CD4-positive, CD25-positive, alpha-beta regulatory T cell (primary cell): ENCODE measurements at places on chromosomes 7 and 10.

- no peak for DNase-seq
Observed at GRCh38 chr7:27346531-27347275, 104.1 kb downstream of the EVX1 start.

DNA sequence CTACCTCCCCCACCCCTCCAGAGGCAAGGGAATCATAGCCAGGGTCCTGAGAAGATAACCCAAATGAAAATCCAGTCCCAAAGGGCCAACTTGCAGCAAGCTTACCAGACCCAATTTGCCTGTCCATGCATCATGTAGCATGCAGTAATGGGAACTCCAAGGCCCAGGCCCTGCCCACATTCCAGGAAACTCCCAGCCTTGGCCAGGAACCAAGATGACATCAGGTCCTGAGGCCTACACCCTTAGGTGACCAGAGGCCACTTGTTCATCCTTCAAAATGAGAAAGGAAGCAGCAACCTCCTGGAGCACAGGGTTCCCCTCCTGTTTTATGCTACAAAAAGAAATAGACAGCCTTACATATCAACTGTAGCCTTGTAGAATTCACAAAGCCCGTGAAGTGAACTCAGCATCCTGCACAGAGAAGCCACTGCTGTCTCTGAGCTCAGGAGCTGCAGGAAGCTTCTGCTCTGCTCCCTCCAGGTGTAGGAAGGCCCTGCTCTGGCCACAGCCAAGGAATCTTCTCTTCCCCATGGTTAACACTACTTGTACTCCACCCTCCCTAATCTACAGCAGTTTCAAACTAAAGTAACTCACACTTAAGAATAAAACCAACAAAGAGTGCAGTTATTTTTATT, 30.3 kb upstream of the GRB10 start:
- DNase-seq: no peak

DNA sequence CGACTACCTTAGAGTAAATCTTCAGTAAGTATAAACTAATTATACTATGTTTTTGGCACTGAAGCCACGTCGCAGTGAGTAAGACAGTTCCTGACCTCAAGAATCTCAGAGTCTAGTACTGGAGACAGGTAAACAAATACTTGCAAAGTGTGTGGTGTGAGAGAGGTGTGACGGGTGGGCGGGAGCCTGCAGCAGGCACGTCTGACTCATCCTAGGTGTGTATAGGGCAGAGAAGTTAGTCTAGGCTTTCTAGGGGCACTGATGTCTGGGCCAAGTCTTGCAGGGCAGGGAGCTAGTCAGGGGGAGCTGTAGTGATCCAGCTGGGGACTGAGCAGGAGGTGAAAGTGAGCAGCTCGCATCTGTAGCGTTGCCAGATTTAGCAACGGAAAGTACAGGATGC, 35.9 kb upstream of the SFTPD start:
- DNase-seq: no peak

DNA sequence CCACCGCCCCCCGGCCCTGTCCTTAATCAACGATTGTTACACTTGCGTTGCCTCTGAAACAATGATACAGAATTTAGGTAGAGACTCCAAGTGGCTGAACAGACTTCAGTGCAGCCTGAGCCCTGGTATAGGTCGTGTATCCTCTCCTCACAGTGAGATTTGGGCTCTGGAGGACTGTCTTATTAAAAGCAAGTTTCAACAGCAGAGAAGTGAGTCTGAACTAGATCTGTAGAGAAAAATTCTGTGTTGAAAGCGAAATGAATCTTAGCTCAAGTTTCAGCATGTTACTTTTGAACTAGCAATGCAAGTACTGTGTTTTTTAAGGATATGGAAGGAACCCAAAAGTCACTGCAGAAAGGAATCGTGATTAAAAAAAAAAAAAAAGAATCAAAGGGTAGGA, 103.1 kb downstream of the HOXA1 start:
- DNase-seq: no peak

DNA sequence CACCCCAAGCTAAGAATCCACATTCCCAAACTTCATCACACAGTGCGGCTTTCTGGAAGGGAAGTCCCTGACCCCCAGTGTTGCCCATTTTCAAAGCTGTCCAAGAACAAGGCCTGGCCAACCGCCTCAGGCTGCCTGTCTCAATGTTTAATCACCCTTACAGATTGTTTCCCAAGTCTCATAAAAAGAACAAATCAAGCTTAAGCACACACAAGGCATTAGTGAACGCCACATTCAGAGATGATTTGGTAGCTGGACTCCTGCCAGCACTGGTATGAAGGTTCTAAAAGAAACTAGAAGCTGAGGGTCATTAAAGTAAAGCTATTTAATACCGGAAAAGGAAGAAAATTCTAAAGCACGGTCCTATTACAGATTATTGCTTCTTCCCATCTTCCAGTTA, 35.6 kb downstream of the C10orf90 start:
- DNase-seq: no peak

DNA sequence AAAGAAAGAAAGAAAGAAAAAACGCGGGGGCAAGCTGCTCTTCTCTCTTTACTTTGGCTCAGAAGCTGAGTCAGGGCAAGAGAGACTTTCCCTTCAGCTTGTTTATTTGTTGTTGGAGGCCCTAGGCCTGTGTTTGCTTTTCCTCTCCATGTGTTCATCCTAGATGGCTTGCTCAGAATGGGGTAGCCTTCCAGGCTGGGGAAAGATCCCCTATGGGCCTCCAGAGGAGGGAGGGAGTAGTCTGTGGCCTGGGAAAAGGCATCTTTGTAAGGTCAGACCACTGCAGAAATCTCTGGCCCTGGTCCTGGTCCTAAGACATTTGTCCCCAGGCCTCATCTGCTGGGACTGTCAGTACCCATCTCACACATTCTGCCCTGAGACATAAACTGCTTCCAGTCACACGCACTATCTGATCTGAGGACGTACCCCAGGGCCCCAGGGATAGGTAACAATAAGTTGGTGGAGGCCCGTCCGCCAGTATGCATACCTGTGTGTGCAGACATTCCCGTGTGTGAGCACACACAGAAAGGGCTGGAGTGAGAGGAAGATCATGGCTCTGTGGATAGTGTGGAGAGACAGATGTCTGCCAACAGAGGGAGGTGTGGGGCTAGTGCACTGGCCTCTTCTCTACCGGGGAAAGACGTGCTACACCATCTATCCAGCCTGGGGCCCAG, 4.9 kb upstream of the SCD start:
- DNase-seq: no peak

DNA sequence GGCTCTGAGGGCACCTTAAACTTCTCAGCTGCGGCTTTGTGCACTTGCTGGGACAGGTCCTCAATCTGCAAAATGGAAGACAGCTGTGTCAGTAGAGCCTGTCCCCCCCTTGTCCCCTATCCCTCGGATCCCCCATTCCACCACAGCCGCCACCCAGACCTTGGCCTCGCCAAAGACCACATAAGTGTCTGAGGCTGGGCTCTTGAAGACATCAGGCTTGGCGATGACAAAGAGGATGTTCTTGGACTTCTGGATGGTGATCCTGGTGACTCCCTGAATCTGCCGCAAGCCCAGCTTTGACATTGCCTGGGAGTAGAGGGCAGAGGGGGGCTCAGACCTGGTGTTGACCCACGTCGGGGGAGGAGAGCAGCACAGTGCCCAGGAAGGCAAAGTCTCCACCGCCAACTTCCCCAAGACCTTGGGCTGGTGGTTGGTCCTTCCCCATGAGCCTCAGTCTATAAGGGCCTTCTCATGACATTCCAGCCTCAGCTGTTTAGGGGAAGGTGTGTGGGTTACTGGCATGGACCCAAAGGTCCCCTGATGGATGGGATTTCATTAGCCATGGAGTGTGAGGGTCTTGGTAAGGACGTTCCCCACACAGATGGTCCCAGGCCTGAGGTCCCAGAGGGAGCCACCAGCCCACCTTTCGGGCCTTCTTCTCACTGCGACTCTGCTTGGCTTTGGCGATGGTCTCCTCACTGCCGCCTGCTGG, 7.7 kb downstream of the NACAD start:
- DNase-seq: no peak

- DNase-seq: peak; percentile 97
Observed at GRCh38 chr10:100510533-100511308, 8.9 kb downstream of the SEC31B start.
